Gastrocnemius medialis (tissue), 4 donors: ENCODE measurements at places on chromosomes 1 and 21. TPM values are rescaled to one million over a fixed set of nuclear protein-coding genes. Genes with fewer than 3 reads are reported as not detected.

The CTSK gene
- total RNA-seq = 19.3 TPM

The NOS1AP gene
- 0.24 TPM for total RNA-seq

The TENT5C gene
- 21.8 TPM for total RNA-seq

The LIN28A gene
- not detected for total RNA-seq

The KLHDC9 gene
- total RNA-seq = 0.92 TPM

The NGF gene
- not detected for total RNA-seq

The CHRM3 gene
- 0.07 TPM for total RNA-seq

The ANGPTL1 gene
- 75.2 TPM for total RNA-seq
